Hepatocyte (in vitro differentiated cells): ENCODE measurements at places on chromosomes 3 and 15. TPM values are rescaled to one million over a fixed set of nuclear protein-coding genes. Genes with fewer than 3 reads are reported as not detected.

GRCh38 chr3:152097770-152098169 lies 171.0 kb upstream of the MBNL1 start:
- DNase-seq, result no peak

- DNase-seq, result peak; percentile 57
Observed at GRCh38 chr3:65902304-65902793, 136.4 kb downstream of the MAGI1 start.

DNA sequence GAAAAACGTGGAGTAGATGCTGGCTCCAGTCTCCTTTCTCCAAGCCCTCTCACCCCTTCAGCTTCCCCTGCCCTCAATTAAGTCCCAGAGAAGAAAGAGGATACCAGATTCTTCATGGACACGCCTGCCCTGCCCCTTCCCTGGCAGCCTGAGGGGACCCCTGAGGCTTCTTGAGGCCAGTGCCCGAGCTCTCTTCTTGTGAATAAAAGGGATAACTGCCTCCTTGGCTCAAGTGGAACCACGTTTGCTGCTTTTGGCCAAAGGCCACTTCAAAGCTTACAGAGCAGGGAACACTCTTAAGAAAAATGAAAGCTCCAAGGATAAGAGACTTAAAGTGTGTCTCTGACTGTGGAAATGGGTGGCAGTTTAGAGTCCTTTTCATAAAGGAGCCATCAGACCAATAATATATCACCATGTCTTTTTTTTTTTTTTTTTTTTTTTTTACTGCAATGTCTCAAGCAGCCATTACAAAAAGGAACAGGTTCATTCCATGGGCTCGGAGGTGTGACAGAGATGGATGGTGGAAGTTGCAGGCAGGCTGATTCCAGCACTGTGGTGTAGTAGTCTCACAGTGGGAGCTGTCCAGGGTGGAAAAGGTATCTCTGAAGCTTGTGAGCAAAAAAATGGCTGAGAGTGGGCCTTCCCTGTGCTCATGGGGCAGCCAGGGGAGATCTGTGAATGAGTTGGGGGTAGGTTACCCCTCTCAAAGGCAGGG lies 108.8 kb downstream of the SEMA5B start:
- DNase-seq, result peak; percentile 57

GRCh38 chr15:90268415-90268814 lies 2.9 kb downstream of the NGRN start:
- DNase-seq, result no peak

GRCh38 chr3:136414476-136414875 lies 164.3 kb downstream of the PCCB start:
- no peak for DNase-seq

DNA sequence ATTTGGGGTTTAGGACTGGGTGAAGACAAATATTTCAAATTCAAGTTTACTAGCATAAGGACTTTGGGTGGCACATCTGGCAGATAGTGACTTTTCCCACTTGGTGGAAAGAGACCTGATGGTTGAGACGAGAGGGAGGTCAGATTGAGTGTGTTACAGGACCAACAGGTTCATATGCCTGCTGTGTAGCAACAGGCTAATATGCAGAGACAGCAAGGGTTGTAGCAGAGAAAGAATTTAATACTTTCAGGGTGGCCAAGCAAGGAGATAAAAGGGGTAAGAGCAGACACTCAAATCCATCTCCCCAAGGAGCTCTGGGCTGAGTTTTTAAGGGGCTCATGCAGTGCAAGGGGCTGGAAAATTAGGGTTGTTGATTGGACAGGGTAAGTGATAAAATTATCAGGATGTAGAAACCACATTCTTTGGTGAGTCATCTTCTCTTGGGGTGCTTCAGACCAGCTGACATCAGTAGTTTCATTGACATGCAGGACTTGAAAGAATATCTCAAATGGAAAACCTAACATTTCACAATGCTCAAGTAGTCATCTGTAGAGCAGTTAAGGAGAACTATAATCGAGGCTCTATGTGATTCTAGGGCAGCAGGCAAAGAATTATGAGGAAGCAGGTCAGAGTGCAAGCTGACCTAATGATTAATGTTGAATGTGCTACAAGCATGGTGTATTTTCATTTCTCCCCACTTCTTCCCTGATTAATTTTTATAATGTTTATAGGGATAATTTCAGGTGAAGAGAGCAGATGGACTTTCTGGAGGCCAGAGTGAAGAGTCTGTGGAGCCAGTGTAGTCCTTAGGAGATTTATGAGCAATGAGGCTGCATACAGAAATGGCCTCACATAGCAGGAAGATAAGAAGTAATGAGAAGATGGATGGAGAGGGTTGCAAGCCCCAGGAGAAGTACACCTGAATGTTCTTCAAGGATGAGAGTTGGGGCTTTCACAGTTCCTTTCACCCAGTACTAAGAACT lies 13.7 kb downstream of the FOXB1 start:
- DNase-seq, result no peak

DNA sequence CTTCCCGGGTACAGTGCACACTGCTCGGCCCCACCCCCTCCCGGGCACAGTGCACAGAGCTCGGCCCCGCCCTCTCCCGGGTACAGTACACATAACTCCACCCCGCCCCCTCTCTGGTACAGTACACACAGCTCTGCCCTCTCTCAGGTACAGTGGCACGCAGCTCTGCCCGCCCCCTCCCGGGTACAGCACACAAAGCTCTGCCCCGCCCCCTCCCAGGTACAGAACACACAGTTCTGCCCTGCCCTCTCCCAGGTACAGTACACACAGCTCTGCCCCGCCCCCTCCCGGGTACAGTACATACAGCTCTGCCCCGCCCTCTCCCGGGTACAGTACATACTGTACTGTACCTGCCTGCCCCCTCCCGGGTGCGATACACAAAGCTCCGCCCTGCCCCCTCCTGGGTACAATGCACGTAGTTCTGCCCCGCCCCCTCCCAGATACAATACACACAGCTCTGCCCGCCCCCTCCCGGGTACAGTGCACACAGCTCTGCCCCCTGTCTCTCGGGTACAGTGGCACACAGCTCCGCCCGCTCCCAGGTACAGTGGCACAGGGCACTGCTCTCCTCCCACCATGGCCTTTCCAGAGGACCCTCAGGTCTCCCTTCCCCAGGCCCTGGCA lies 16.4 kb upstream of the PRR20G start:
- DNase-seq, result peak; percentile 50

- no peak for DNase-seq
Observed at GRCh38 chr15:99402014-99402729, 150.9 kb downstream of the LRRC28 start.

- DNase-seq, result no peak
Observed at GRCh38 chr15:25568751-25569150, 129.9 kb upstream of the UBE3A start.

GRCh38 chr3:195820901-195821300 lies 9.2 kb upstream of the MUC4 start:
- DNase-seq, result no peak

GRCh38 chr3:193240850-193241706 lies at the start of gene PLAAT1:
Gene PLAAT1 (plus strand): TSS chr3:193241222. CDS start chr3:193255651, 14,429 bp downstream.
- DNase-seq, result peak; percentile 88

- no peak for DNase-seq
Observed at GRCh38 chr3:94303266-94303665, 240.4 kb downstream of the NSUN3 start.

GRCh38 chr3:3806856-3807255 lies 7.6 kb downstream of the LRRN1 start:
- no peak for DNase-seq

Gene CADPS
- 6.6 and 8.1 TPM in 2 replicates for total RNA-seq

Gene TPRA1
- total RNA-seq, result 39.9 and 41.0 TPM in 2 replicates

Gene ARRDC4
- 30.5 and 35.3 TPM in 2 replicates for total RNA-seq

Gene FILIP1L
- 48.2 and 54.9 TPM in 2 replicates for total RNA-seq

Gene TMEM212
- not detected in 2 replicates for total RNA-seq

Gene CCRL2
- 1.5 and 3.1 TPM in 2 replicates for total RNA-seq

Gene SPESP1
- not detected in 2 replicates for total RNA-seq
